Central memory CD4-positive, alpha-beta T cell (primary cell): ENCODE measurements at places on chromosomes 12 and 14.

DNA sequence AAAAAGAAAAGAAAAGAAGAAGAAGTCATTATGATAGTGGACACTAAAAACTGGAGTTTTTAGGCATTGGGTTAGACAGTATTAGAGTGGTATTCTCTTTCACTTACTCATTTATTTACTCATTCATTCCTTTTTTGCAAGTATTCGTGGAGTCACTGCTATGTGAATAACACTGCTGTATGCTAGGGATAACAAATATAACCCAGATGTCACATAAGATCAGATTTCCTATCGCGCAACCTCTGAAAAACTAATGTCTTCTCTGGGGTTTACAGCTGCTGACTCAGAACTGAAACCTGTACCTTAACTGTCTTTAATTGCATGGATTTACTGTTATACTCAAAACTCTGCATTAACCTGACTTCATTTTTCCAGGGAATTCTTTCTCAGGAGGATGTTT, 353.7 kb downstream of the LRIG3 start:
- DNase-seq = no peak

DNA sequence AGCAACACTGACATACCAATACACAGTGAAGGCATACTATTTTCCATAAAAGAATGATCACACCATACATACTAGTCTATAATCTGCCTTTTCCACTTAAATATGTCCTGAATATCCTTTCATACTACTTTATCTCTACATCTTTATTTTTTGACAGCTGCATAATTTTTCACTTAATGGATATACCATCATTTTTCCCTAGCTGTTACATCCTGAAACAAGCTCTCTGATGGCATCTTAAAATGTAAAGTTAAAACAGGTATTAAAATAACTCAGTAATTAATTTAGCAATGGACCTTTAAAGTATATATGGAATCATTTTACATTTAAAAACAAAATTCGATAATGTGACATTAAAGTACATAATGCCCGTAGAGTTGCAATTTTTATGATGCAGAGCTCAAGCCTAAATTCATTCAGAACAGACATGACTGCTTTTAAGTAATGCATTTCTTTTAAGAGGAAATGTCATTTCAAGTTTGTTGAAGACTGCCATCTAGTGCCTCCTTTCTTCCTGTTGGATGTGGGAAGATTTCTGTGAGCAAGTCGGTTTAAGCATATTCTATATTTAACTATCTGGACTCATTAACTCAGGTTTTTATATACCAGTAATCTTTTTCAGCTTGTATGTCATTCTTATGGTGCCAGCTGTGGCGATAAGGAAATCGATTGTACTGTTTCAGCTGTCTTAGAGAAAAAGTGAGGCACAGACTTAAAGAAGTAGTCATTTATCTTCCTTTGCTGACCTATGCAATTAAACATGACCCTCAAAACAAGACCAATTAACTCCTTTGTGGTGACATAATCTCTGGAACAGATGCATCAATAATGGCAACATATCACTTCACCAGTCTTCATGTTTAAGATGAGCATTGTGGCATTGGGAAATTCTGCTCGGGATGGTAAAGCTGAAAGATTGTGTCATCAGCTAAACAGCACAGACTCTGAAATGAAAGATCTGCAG, 20.3 kb downstream of the PRICKLE1 start:
- DNase-seq = no peak

GRCh38 chr14:56751471-56751870, 58.8 kb downstream of the OTX2 start:
- DNase-seq = no peak

- no peak for DNase-seq
These were observed 391 bp downstream of the SERPINA4 start for GRCh38 chr14:94561656-94562010.

DNA sequence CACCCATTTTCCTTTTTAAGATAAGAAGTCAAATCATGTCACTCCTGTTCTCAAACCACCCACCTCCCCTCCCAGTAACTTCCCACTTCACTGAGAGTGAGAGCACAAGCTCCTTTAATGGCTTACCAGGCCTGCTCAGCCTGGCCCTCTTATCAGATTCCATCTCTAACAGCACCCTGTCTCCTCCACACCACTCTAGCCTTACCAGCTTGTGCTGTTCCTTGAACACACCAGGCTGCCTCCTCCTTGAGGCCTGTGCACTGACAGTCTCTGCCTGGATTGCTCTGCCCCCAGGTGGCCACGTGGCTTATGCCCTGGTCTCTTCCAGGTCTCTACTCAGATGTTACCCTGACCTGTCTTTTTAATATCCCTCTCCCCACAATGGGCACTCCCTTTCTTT, 40.1 kb upstream of the EVL start:
- no peak for DNase-seq
